Stimulated activated CD8-positive, alpha-beta memory T cell treated with anti-CD3 and anti-CD28 coated beads, Interleukin-7, amount 100 ng/mL, for 1 hour (primary cell): ENCODE measurements at places on chromosomes 13 and 19.

GRCh38 chr19:6812612-6813011 lies 40.1 kb downstream of the VAV1 start:
- no peak for DNase-seq

DNA sequence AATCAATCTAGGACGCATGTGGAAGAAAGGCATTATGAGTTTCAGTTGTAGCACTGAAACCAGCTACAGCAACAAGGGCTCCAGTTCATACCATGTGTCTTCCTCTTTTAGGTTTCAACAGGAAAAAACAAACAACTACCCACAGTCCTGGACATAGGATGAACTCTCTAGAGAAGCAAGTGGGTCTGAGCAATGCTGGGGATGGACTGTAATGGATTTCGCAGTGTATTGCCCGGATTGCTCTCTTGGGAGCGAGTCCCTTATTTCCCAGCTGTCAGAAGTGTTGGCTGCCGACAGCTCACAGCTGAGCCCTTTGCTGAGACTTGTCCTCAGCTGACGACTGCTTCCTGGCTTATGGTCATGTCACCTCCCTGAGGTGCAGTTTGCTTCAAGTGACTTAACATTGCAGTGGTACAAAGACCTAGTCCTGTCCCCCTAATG lies 12.1 kb upstream of the MYCBP2 start:
- no peak for DNase-seq

DNA sequence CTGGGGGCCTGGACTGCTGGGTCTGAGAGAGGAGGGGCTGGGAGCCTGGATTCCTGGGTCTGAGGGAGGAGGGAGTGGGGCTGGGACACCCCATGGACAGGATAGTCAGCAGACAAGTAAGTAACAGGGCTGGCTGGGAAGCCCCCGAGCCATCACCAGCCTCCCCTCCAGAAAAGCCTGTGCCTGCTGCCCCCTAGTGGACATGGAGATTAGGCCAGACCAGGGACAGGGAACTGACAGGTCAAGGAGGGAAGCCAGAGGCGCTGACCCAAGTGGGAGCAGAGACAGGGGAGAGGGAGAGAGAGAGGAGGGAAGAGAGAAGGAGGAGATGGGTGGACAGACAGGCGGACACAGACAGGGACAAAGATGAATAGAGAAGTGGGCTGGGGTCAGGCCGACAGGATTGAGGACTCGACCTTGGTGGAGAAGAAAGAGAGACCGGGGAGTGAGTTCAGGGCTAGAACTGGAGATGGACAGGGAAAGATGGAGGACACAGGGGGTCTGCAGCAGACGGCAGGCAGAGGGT lies 6.7 kb upstream of the ERFL start:
- DNase-seq, result peak; percentile 55

- DNase-seq, result peak; percentile 24
Measured at GRCh38 chr19:42253245-42254088, 1.5 kb downstream of the ERF start.

- DNase-seq, result no peak
Measured at GRCh38 chr13:74043237-74043636, 91.0 kb downstream of the KLF12 start.

DNA sequence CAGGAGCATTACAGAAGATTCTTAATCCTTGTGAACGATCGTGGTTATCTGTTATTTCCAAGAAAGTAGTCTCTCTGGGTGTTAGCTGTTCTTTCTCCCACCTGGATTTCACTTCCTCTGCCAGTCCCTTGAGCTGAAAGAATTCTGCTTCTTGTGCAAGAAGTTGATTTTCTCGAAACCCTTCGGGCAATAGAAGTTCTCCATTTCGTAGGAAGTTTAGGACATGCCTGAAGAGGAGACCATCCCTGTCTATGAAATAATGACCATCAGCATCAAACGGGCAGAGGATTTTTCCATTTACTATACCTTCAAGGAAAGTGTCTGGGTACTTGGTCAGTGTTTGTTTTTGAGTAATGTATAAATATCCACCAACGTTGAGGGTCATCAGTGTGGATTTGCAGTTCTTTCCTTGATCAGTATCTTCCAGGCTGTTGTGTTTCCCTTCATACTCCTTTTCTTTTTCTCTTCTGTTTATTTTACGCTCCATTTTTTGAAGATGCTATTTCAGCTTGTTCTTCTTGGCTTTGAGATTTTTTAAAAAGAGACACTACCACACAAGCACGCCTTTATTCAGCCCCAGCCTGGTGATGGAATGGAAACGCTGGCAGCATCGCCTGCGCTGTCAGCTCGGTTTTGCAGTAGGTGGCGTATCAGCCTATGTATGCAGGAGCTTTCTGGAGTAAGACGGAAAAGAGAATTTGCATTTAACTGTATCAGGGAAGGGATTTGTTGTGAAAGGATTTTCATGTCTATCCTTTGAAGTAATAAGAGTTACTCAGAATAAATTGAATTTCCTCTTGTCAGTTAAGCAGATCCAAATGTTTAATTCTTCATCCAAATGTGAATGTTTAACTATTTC lies 6.5 kb downstream of the KCTD4 start:
- no peak for DNase-seq

DNA sequence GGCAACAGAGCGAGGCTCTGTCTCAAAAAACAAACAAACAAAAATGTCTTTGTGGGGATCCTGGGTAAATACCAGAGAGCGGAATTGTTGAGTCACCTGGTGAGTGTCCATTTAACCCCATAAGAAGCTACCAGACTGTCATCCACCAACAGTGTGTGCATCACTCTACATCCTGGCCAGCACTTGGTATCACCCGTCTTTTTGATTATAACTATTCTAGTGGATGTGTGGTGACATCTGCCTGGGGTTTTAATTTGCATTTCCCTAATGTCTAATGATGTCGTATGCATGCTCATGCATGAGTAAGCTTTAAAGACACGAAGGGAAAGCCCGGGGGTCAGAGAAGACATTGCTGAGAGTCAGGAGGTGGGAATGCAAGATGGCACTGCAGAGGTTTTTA lies 126.7 kb upstream of the MRI1 start:
- no peak for DNase-seq

- no peak for DNase-seq
Measured at GRCh38 chr19:4432918-4433506, 24.6 kb downstream of the UBXN6 start.

GRCh38 chr13:36377826-36378468 lies 31.8 kb upstream of the SPART start:
- no peak for DNase-seq

GRCh38 chr13:113433391-113433916 lies 19.8 kb downstream of the ADPRHL1 start:
- DNase-seq, result no peak

GRCh38 chr13:110483386-110483968 lies 78.0 kb downstream of the RAB20 start:
- no peak for DNase-seq

- DNase-seq, result no peak
Measured at GRCh38 chr13:58619396-58620113, 988.0 kb downstream of the PCDH17 start.

- DNase-seq, result no peak
Measured at GRCh38 chr19:7861619-7862412, 12.4 kb downstream of the PRR36 start.

DNA sequence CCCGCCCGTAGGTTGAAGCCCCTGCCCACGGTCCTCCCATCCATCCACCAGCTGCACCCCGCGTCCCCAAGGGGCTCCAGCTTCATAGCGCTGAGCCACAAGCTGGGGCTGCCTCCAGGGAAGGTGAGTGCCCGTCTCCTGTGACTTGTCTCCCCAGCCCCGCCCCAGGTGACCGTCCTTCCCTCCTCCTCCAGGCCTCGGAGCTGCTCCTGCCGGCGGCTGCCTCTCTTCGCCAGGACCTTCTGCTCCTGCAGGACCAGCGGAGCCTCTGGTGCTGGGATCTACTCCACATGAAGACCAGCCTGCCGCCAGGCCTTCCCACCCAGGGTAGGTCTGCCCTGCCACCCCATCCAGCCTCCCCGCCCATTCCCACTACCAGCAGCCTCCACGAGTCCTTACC lies 7.5 kb downstream of the HAUS5 start:
- no peak for DNase-seq

- no peak for DNase-seq
Measured at GRCh38 chr13:21911646-21912298, 240.9 kb downstream of the FGF9 start.

DNA sequence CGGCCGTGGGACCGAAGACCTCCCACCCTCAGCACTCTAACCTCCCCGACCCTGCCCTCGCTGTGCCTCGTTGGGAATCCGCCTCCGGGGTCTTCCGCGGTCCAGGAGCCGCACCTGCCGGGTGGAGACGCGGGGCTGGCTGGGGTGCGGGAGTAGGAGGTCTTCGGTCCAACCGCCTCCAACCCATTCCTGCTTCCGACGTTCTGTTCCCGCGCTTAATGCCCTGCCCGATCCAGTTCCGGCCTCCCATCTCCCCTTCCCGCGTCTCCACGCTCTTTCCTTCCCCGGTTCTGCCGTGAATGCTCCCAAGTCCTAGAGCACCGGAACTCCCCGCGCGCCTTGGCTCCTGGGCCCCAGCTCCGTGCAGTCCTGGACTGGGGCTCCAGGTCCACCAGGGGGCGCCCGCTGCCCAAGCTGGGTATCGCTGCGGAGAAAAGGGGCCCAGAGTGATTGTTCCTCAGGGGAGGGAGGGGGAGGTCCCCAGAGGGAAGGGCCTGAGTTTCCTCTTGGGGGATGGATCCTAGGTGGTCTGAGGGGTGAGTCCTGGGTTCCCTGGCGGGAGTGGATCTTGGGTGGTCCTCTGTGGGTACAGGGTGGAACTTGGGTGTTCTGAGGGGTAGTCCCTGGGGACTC lies 14.1 kb upstream of the TNFSF9 start:
- DNase-seq, result peak; percentile 76

GRCh38 chr13:40652588-40652940 lies 13.9 kb downstream of the FOXO1 start:
- DNase-seq, result no peak

GRCh38 chr13:105914291-105915036 lies 621.0 kb downstream of the EFNB2 start:
- no peak for DNase-seq

GRCh38 chr13:40398065-40398464 lies 268.4 kb downstream of the FOXO1 start:
- DNase-seq, result no peak

DNA sequence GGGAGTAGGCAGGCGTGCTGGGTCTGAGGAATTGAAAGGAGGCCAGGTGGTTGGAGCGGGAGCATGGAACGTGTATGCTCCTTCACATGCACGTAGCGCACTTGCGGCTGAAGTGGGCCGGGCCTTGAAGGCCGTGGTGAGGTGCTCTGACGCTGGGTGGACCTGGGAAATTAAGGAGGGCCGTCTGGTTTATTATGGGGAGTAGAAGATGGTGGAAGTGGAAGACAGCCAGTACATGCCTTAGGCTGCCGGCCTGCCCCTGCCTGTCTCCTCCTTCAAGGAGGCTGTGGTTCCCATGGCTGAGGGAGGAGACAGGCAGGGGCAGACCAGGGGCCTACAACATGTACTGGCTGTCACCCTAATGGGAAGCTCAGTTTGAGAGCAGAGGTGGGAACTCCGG lies 23.9 kb downstream of the GATAD2A start:
- DNase-seq, result no peak

DNA sequence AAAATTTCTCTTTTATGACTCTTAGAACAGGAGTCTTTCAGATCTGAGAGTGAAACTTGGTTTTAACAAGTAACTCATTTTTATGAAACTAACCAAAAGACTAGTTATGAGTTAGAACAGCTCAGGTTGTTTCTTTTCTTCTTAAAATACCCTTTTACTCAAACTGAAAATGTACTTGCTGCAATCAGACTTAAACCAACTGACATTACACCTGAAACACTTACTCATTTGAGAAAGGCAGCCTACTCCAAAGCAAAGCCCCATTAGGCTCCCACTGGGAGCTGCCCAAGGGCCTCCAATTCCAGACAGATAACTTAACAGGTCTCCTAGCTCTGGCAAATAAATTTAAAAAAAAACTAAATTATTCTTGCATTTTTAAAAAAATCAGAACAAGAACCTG lies 3.6 kb downstream of the FOXO1 start:
- no peak for DNase-seq

DNA sequence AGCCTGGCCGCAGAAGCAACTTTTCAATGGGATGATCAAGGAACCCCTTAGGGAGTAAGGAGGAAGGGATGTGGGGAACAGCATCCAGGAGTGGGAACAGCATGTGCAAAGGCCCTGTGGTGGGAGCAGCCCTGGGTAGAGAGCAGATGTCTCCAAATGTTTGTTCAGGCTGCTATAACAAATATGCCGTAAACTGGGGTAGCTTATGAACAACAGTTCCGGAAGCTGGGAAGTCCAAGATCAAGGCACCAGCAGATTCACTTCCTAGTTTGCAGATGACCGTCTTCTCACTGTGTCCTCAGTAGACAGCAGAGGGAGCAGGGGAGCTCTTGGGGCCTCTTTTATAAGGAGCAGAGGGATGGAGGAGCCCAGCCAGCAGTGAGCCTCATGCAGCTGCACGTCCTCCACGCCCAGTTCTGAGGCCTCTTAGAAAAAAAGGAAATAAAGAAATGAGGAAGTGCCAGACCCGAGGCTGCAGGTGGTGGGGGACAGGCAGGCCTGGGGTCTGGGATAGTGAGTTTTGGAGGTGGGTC lies 4.2 kb upstream of the LRRC25 start:
- DNase-seq, result no peak

DNA sequence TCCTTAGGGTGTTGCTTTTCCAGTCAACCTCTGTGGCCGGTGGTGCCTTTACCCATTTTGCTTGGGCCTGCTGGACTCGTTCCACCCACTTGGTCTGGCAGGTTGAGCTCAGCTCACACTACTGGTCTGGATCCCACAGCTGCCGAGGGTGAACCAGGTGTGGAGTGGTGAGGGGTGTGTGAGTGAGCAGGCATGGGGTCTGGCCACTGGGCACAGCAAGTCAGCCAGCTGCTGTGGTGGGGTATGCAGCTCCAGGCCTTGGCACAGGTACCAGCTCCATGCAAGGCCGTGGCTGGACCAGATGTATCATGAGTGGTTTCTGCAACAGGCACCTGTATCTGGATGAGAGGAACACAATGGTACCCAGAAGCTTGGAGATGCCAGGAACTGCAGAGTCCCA lies 277.6 kb upstream of the KLHL1 start:
- DNase-seq, result no peak

DNA sequence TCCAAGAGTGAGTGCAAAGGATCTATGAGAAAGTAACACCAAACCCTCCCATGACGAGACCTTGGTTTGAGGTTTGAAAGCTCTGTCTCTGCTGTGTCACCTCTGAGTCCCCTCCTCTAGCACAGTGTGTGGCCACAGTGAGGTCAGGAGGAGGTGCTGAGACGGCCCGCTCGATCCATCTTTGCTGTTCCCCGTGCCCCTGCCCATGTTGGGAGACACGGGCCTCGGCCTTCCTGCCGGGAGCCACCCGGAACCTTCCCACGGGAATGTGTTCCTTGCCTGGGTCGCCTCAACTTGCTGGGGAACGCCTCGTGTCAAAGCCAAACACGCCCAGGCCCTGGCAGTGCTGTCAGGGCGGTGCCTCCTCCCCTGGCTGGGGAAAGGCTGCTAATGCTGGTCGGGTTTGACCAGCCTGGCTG lies 10.1 kb downstream of the NANOS3 start:
- peak; percentile 39 for DNase-seq
